SJCRH30 (cell line): ENCODE measurements at places on chromosomes 12 and 14. TPM values are rescaled to one million over a fixed set of nuclear protein-coding genes. Genes with fewer than 3 reads are reported as not detected.

DNA sequence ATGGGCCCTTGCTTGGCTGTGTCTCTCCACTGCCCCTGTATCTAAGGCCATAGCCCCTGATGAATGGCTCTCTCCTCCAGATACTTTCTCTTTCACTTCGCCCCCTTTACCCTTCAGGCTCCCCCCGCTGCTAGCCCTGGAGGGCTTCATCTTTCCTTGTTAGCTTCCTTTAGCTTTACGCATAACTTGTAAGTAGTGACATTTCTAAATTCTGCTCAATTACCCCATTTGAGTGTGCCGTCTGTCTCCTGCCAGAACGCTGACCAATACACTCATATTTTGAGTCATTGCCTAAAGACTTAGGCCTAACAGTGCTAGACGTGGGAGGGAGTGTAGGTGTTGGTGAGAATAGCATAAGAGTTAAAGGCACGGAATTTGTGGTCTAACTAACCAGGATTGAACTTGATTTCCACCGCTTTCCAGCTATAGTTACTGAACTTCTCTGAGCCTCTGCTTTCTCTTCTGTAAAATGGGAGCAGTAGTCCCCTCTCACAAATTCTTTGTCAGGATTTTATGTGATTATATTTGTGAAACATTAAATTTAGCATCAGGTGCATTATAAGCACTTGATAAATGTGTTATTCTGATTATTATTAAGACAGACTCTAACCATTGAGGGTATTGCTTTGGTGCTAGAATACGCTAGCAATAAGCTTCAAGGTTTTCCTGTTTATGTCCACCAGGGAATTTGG lies 129.3 kb downstream of the ZFP36L1 start:
- DNase-seq: no peak

- no peak for DNase-seq
Measured at GRCh38 chr12:123115409-123116121, 35.3 kb downstream of the PITPNM2 start.

- no peak for DNase-seq
Measured at GRCh38 chr12:127414636-127415035, 852.3 kb upstream of the TMEM132C start.

DNA sequence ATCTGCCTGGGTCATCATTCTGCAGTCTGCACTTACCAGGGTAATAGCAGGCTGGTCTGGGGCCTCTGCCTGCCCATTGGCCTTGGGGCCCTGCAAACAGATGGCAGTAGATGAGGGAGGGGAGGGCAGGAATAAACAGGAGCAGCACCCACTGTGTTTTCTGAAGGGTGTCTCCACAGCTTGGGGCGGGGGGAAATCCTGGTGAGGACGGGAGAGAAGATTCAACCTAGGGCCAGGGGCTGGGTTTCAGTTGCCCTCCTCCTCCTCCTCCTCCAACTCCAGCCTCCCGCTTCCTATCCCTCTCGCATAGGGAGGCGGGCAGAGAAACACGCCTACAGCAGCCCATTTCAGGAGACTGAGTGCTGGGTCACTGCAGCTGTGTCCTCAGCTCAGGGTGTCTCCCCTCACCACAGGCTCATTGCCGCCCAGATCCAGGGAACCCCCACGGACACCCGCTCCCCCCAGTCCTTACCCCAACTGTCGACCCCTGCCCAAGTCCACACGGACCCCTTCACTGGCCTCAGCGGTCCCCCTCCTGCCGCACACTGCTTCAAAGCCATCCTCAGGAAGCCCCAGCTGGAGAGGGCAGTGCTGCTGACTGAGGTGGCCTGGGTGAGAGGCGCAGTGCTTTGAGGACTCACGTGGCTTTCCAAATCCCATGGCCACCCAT lies 9.1 kb upstream of the KRT80 start:
- DNase-seq: peak; percentile 77

GRCh38 chr14:54337314-54337713 lies 59.5 kb upstream of the CDKN3 start:
- DNase-seq: no peak

DNA sequence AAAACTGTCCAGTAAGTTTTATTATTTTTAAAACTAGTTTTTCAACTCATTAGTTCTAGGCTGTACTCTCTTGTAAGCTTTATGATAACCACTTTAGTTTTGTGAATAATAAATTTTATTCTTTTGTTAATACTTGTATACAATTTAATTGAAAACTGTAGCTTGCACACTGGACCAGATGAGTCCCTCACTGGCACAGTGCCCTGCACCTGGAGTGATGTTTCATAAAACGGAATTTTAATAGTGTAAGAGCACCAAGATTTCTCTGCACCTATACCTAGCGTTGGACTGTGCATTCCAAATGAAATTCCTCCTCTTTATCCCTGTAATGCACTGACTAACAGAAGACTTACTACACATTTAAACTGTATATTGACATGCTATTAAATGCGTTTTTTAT lies 80.8 kb downstream of the PRIMA1 start:
- no peak for DNase-seq

Gene BEGAIN
- 0.85 and 0.89 TPM in 2 replicates for total RNA-seq

- DNase-seq: no peak
Measured at GRCh38 chr14:74293606-74294005, 9.1 kb downstream of the ABCD4 start.

- no peak for DNase-seq
Measured at GRCh38 chr14:53871011-53871410, 85.6 kb downstream of the BMP4 start.

GRCh38 chr12:75852143-75852542 lies 179.4 kb downstream of the PHLDA1 start:
- DNase-seq: no peak

- DNase-seq: no peak
Measured at GRCh38 chr12:52415870-52416750, 10.0 kb upstream of the KRT82 start.

DNA sequence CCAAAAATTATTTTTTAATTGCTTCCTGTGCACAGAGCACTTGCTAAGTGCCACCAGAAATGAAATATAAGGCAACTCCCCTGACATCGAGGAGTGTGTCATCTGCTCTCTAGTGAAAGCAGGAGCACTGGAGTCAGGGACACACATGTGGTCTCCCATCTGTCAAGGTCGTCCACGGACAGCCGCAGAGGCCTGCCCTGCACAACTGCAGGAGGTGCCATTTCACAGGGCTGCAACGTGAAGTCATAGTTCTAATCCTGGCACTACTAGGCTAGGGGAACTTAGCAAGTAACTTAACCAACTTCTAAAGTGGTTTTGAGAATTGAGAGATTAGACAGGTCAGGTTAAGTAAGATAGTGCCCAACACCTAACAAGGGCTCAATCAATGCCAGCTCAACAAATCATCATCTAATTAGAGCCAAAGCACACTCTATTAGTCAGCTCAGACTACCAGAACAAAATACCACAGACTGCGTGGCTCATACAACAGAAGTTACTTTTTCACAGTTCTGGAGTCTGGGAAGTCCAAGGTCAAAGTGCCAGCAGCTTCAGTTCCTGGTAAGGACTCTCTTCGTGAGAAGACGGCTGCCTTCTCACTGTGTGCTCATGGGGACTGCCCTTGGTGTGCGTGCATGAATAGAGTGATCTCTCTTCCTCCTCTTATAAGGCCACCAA lies 30.7 kb downstream of the FOXN3 start:
- no peak for DNase-seq

Gene ASB2
- 2.3 and 2.4 TPM in 2 replicates for total RNA-seq

- DNase-seq: no peak
Measured at GRCh38 chr14:100393906-100394732, 71.0 kb downstream of the SLC25A47 start.

GRCh38 chr14:24159777-24160498 lies 1.1 kb upstream of the IRF9 start:
- no peak for DNase-seq

GRCh38 chr14:103746701-103747100 lies 31.1 kb downstream of the ZFYVE21 start:
- DNase-seq: no peak

Gene NR1H4
- total RNA-seq: not detected in 2 replicates

Gene GLI1
- 171 and 174 TPM in 2 replicates for total RNA-seq

GRCh38 chr12:104280717-104281458 lies 22.7 kb upstream of the EID3 start:
- no peak for DNase-seq

GRCh38 chr14:61196034-61196433 lies 85.1 kb downstream of the TMEM30B start:
- DNase-seq: no peak

DNA sequence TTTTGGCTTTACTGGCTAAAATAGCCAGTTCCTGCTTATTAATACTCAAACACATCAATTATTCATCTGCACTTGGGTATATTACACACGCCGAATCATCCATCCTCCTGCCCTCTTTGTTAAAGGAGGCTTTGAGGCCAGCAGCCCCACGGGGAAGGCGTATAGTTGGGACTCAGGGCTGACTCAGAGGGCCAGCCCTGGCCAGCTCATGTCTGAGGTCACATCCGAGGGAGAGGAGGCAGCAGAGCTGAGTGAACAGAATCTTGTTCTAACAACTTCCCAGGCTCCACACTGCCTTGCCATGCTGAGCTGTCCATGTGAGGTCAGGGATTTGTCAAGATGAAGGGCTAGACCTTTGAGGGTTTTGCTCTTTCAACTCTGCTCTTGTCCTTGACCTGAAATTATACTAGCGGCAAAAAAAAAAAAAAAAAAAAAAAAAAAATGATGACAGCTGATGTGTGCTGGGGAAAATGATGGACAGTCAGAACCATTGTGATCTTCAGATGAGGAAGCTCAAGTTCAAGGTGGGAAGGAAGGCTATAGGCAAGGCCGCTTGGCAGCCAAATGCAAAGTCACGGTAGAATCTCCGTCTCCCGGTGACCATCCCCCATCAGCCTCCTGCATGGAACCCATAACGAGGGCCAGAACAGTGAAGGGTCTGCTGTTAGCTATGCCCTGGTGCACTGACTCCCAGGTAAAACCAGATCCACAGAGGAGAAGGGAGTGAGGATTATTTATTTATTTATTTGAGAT lies 12.5 kb upstream of the MARK3 start:
- peak; percentile 51 for DNase-seq

DNA sequence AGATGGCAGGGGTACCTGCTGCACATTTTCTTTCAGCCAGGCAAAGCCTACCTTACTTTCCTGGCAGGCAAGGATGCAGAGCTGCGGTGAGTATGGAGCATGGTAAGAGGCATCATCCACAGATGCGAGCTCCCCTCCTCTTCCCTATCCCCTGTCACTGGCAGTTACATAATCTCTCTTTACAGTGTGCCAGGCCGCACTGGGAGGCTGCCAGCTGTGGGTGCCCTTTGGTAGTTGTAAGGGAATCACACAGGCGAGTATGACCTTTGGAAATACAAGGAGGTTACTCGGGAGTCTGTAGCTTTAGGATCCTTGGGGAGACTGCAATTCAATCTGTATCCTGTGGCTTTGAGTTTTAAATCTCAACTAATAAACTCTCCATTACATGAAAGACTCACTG lies 132.5 kb downstream of the KTN1 start:
- DNase-seq: no peak

- DNase-seq: no peak
Measured at GRCh38 chr14:52071675-52072074, 2.8 kb upstream of the NID2 start.

- DNase-seq: no peak
Measured at GRCh38 chr12:75489613-75490210, 9.2 kb downstream of the GLIPR1 start.

GRCh38 chr12:85825746-85826145 lies 10.5 kb downstream of the RASSF9 start:
- DNase-seq: no peak

Gene A2M
- 0.33 and 0.87 TPM in 2 replicates for total RNA-seq

Gene SLC25A47
- 0.08 TPM in 1 of 2 replicates, not detected in the other for total RNA-seq

DNA sequence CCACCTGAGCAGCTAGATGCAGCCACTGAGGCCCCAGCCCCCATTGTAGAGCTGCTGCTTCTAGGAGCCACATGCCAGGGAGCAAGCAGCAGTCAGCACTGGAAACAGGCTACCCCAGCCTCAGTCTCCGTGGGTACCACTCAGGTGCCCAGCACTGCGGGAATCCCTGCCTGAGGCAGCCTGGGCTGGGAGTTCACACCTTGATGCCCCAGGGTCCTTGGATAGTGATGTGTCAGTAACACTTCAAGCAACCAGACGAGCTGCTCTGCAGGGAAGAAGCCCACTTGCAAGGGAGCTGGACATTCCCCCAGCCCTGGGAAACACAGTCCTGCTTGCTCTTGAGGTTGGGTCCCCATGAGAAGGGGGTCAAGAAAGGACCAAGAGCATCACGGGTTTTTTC lies 90.7 kb downstream of the ZFP36L1 start:
- DNase-seq: no peak

- DNase-seq: no peak
Measured at GRCh38 chr14:101497684-101498525, 63.4 kb upstream of the DIO3 start.
